ENCODE measurements at places on chromosomes 16 and 17. TPM values are rescaled to one million over a fixed set of nuclear protein-coding genes. Genes with fewer than 3 reads are reported as not detected.

DNA sequence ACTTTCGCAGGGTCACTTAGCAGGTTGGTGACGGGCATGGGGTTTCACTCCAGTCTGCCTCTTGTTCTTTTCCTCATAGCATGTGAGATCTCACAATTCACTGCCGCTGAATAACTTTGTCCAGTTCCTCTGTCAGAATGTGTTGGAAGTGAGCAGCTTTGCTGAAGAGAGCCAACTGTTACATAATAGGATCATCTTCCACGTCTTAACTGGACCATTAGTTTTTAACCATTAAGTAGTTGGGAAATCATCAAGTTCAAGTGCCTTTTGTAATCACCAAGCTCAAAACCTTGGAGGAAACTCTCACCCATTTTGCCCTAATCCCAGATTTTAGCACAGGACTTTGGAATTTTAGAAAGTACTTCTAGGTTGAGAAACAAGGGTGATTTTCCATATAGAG lies 290.6 kb downstream of the WWOX start:
- no peak for DNase-seq

GRCh38 chr17:59418732-59419166 lies 87.3 kb downstream of the YPEL2 start:
- no peak for DNase-seq

Gene LRRC75A
- 3.6 TPM for total RNA-seq

- peak; percentile 95 for DNase-seq
Measured at GRCh38 chr17:75876938-75877751, 1.2 kb downstream of the TRIM47 start.

- DNase-seq: no peak
Measured at GRCh38 chr16:80518436-80518835, 22.4 kb upstream of the DYNLRB2 start.

Gene CYGB
- 0.40 TPM for total RNA-seq

Gene PPY
- total RNA-seq: not detected

DNA sequence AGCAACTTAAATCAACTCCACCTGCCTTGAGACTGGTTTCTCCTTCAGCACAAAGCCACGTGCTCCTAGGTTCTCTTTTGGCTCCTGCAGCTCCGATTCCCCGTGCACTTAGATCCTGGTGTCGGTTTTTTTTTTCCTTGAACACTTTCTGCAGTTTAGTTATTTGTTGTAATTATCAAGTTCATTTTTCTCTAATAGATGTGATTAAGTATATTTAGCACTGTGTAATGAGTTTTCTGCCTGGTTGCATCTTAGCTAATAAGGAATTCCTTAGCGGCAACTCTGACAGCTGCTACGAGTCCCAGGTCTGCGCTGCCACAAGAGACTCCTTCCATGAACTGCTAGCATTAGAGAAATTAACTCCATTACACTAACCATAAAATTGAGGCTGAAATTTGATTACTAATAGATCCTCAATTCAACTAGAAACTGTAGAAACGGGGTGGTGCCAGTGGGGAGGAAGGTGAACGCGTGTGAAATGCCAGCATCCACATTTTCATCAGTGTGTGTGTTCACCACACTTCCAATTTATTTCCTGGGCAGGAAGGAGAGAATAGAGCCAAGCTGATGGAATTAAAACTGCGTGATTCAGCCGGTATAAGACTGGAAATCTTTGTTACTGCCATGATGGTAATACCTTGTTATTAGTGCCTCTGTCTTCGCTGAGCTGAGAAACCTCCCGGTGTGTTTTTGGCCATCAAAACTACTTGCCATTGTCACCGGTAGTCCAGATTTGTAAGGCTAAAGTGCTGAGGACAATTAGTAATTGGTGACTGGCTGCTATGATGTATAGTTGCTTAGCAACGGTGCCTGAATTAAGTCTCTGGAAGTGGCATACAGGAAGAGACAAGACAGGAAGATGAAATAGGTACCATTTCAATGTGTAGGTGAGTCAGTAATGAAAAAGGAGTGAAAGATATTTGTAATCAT lies 232.4 kb downstream of the IRX3 start:
- DNase-seq: no peak

Gene KRT25
- not detected for total RNA-seq

DNA sequence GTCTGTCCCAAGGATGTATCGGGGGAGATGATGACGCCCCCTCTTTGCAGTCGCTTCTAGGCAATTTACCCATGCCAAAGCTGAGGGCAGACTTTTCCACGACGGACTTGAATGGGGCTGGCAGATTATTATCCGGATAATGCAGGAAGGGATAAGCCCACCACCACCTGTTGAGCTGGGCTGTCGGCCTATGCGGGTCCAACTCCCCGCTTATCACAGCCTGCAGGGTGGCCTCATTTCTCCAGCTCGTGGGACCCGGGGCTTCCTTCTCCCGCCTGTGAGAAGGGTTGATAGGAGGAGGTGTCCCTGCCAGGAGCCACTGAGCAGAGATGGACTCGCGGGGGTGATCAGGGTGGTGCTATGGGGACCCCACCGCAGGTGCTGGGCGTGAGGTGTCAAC lies 559 bp downstream of the CACNG5 start:
- no peak for DNase-seq

DNA sequence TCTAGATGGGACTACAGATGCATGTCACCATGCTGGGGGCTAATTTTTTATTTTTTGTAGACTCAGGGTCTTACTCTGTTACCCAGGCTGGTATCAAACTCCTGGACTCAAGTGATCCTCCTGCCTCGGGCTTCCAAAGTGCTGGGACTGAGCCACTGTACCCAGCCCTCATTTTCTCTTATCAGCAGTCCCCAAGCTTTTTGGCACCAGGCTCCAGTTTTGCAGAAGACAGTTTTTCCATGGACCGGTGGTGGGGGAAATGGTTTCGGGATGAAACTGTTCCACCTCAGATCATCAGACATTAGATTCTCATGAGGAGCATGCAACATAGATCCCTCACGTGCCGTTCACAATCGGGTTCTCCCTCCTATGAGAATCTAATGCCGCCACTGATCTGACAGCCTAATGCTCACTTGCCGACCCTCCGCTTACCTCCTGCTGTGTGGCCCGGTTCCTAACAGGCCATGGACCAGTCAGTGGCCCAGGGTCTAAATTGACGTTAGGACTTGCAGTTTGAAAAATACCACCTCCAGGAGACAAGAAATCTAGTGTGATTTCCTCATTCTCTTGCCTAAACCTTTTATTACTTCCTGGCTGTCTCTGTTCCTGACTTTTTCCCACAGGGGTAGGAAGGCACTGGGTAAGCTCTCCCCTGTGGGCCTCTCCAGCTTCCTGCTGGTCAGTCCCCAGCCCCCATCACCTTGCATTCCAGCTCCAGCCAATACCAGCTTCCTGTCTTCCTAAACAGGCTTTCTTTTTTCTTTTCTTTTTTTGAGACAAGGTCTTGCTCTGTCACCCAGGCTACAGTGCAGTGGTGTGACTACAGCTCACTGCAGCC lies 9.3 kb upstream of the CNP start:
- DNase-seq: no peak

GRCh38 chr17:20207262-20207985 lies 198.3 kb downstream of the SPECC1 start:
- no peak for DNase-seq

DNA sequence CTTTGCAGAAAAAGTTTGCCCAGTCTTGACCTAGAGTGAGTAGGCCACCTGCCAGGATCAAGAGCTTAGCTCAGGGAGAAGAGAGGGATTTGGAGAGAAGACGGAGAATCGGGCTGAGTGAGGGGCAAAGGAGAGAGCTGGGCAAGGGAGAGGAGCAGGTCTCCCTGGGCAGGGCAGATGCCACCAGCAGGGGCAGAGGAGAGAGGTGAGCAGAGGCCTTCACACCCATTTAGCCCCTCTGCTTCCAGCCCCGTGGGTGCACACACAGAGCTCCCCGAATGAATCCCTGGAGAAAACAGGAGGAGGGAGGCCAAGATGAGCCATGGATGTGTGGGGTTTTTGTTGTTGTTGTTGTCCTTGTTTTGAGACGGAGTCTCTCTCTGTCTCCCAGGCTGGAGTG lies 29.2 kb downstream of the TBX4 start:
- DNase-seq: no peak

Gene TEPSIN
- total RNA-seq: 15.8 TPM

DNA sequence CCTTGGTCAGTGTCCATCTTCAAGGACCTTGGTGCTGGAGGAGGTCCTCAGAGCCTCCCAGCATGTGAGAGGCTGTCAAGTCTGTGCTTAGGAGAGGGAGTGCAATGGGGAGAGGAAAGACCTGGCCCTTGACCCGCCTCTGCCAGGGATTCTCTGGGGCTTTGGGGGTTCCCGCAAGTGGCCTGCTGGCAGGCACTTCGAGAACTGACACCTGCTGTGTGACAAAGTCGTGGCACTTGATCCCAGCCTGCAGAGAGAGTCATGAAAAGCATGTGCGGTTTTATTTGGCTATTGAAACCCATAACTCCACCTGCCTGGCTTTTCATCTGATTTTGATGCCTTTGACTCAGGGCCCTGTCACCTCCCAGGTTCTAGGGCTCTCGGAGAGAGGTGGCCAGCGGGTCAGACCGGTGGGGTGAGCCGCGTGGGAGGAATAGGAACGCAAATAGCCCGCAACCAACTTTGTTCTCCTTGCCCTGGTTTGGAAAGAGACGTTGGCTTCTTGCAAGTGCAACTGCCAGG lies 42.8 kb upstream of the GSE1 start:
- no peak for DNase-seq

Gene TRPV3
- not detected for total RNA-seq

Data from pulmonary artery endothelial cell (primary cell).